ENCODE measurements at places on chromosomes 1 and 21.

DNA sequence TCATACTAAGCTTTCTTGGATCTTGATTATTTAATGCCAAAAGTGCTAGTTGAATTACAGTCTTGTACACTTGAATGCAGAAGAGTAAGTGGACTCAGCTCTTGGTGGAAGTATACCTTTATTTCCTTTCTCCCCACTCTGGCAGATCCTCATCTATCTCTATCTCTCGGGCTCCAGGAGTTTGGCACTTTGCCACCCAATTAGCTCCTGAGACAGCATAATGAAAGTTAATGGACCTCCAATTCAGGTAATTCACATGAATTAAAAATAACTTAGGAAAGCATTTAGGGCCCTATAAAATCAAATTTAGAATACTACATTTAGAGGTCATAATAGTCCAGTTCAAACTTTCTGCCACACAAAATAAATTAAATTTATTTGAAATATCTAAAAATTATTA is 67.4 kb downstream of the OLFM3 start:
- no peak for DNase-seq

GRCh38 chr1:198184516-198184915 is 27.7 kb downstream of the NEK7 start:
- DNase-seq = no peak

GRCh38 chr1:1892763-1893120 is 1.9 kb upstream of the GNB1 start:
- no peak for DNase-seq

GRCh38 chr1:59180735-59181134 is 116.2 kb upstream of the FGGY start:
- no peak for DNase-seq

- no peak for DNase-seq
These were observed 271.7 kb upstream of the CSF3R start for GRCh38 chr1:36754366-36754765.

Data from EL (cell line).